ENCODE measurements at places on chromosomes 3 and 15.
A peak's percentile ranks its signal among the peaks of the same experiment; 100 is the strongest.

DNA sequence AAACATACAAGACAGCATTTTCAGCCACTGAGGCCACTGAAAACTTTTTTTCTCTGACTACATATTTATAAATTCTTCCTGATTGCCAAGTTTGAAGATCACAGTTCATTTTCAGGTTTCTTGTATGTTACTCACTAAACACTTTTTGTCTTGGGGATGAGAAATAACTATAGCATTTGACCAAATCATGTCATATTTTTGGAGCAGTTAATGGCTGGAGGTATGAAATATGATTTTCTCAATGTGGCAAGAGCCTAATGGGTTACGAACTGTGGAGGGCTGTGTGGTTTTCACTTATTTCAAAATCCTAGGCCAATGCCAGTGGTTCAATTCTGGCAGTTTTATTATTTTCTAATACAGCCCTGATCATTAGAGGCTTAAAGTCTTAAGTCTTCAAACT, 64.4 kb downstream of the USP13 start:
- no peak for DNase-seq

GRCh38 chr15:101293122-101293521, 1.9 kb downstream of the SNRPA1 start:
- no peak for DNase-seq

DNA sequence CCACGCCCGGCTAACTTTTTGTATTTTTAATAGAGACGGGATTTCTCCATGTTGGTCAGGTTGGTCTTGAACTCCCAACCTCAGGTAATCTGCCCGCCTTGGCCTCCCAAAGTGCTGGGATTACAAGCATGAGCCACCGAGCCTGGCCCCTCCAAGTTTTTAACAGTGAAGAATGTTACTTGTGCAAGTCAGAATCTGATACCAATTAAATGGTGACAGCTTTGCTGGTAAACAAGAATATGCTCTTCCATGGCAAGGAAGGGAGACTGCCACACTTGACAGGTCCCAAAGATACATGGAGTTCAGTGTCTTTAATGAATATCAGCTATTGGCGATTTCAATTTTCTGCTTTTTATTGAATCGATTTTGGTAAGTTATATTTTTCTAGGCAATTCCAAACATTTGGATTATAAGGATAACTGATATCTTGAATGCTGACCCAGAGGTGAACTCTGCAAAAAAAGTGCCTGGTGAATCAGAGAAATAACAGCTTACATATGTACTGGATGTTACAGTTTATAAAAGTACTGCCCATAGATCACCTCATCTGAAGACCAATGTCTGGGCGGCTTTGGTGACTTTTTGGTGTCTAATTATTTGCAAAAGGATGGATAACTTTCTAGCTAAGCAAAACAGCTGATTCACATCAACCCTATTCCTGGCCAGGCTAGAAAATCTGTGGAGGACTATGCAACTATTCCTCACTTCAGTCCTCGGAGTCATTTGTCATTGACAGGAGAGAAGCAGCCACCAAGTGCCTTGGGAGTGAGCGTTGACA, 1.2 kb downstream of the PARP16 start:
- DNase-seq, result no peak

DNA sequence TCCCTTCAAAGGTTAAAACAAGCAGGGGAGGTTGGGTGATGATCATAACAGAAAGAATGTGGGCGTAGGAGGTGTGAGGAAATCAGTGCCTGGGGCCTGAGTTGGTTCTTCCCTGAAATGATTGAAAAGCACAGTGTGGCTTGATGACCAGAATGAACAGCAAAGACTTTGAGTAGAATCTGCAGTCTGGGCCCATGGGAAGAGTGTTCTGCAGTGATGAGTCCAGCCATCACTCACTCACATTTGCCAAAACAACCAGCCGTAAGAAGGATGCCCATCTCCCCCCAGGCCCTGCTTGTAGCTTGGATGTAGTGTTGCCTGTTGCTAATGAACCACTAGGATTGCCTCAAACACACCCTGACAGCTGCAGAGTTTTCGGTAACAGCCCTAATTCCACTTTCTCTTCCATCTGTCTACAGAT, 67.9 kb downstream of the VGLL3 start:
- no peak for DNase-seq

- DNase-seq, result no peak
Observed at GRCh38 chr3:128987302-128988100, 6.4 kb downstream of the CFAP92 start.

DNA sequence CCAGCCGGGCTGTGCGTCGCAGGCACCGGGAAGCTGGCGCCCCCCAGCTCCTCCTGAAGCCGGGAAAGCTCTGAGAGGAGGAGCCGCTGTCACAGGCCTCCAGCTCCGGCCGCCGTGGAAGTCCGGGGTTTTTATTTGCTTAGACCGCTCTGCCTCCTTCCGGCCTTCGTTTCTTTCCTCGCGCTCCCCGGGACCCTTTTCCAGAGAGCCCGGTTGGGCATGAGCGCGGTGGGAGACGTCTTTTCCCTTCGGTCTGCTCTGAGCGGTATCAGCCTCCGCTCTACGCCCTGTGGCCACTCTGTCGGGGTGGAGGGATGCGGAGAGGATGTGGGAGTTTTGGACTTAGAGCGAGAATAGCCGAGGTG, 559 bp downstream of the SENP5 start:
- peak; percentile 14 for DNase-seq

DNA sequence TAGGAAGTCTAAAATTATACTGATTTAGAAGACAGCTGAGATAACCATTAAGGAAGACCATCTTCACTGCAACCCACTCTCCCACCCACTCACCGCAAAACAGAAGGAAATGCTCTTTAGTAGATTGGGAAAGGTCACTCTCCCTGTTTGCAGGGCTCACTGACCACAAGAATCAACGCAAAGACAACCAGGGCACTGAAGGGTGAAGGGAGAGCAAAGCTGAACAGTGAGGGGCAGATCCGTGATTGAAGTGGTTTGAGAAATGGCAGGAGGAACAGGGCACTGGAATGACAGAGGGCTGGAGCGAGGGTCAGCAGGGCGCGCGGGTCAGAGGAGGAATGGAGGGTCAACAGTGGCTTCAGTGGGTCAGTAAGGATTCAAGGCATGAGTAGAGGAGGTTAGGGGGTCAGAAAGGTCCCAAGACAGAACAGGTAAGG, 520 bp downstream of the MESD start:
- DNase-seq, result no peak

DNA sequence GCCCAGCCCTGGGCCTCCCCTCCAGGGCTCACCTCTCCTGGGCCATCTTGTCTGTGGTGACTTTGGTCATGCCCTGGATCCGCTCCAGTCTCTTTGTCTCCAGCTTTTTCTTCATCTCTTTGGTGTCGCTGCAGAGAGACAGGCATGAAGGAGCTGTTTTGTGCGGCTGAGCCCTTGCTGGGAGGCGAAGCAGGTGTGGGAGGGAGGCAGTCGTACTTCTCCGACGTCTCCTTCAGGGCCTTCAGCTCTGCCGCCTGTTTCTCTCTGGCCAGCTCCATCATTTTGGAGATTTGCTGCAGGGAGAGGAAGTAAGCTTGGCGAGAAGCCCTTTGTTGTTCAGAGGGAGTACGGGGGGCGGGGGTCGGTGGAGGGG, 7.7 kb upstream of the ANKRD63 start:
- no peak for DNase-seq

- DNase-seq, result no peak
Observed at GRCh38 chr3:113264283-113265131, 53.1 kb downstream of the BOC start.

- peak; percentile 55 for DNase-seq
Observed at GRCh38 chr3:73490453-73491286, 134.1 kb downstream of the PDZRN3 start.

DNA sequence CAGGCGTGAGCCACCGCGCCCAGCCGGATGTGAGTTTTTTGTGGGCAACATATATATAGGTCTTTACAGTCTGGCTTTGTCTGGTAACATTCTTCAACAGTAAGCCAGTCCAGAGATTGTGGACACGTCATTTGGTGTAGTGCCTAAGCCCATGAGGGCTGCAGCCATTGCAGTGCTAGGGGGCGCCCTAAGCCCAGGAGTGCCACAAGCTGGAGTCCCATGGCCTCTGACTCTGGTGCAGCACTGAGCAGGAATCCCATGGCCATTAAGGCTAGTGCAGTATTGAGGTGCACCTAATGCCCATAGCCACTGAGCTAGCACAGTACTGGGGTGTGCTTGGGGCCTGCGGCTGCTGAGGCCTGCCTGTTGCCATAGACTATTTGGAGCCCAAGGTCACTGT, 136.4 kb upstream of the NDN start:
- DNase-seq, result no peak
